H7 (cell line): ENCODE measurements at places on chromosomes 3 and 15. TPM values are rescaled to one million over a fixed set of nuclear protein-coding genes. Genes with fewer than 3 reads are reported as not detected.
A peak's percentile ranks its signal among the peaks of the same experiment; 100 is the strongest.

Gene PSTPIP1
- total RNA-seq = 0.21 and 1.3 TPM in 2 replicates

Gene NR2E3
- 0.14 and 0.33 TPM in 2 replicates for total RNA-seq

Gene CASR
- 0.10 and 0.15 TPM in 2 replicates for total RNA-seq

Gene SAMD7
- not detected in 2 replicates for total RNA-seq

DNA sequence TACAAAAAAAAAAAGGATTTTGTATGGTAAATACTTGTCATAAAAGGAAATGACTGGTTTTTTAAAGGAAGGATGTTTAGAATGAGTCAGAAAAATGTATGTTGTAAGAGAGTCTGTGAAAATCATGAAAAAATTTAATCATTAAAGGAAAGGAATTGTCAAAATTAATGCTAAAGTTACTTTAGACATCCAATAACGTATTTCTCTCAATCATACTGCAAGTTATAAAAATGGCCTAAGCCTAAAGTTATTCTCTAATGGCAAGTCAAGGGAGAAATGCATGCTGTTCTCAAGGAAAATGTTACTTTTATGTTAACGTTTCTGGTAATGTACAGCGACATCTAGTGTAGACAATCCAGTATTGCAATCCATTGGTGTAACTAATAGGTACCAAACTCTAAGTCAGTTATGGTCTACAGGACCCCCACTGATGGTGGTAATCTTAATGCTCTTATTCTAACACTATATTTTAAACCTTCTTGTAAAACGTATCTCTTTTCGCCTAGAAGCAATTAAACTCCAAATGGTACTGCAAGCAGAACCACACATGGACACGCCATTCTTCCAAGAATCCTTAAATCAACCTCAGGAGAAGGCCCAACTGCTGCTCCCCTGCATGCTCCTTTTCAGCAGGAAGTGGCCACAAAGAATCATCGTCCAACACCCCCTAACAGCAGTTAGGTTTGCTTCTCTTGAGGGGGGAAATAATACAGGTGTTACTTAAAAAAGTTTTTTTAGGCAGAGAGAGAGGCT lies 35.2 kb downstream of the NCEH1 start:
- DNase-seq = peak; percentile 46

GRCh38 chr3:187641320-187642016 lies 28.7 kb downstream of the SST start:
- DNase-seq = no peak

DNA sequence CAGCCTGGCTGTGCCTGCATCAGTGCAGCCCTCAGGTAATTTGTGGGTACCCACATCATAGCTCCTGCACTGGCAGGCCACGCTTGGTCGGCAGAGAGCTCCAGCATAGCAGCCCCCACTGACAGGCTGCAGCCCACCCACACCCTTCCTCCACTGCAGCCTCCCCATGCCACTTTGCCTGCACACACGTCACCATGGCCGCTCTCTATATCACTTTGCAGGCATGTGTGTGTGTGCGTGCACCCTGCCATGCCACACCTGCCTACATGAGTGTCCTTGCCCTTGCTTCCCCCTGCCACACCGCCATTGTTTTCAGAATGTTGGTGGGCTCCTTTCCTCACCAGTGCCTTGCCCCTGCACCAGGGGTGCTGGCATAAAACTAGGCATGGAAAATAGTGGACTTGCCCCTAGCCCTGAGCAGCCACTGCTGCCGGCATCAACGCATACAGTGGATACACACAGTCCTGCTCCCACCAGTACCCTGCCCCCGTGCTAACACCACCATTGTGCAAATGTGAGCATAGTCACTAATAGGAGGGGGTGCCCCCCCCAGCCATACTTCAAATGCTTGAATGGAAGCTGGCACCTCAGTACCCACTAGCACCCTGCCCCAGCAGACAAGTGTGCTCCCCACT lies 278.7 kb upstream of the MANF start:
- DNase-seq = no peak

Gene ARGFX
- not detected in 2 replicates for total RNA-seq

Gene TM4SF4
- not detected in 2 replicates for total RNA-seq

GRCh38 chr15:91238644-91239425 lies 138.8 kb downstream of the SV2B start:
- DNase-seq = no peak

Gene PLA2G4D
- total RNA-seq = 0.11 and 0.17 TPM in 2 replicates

DNA sequence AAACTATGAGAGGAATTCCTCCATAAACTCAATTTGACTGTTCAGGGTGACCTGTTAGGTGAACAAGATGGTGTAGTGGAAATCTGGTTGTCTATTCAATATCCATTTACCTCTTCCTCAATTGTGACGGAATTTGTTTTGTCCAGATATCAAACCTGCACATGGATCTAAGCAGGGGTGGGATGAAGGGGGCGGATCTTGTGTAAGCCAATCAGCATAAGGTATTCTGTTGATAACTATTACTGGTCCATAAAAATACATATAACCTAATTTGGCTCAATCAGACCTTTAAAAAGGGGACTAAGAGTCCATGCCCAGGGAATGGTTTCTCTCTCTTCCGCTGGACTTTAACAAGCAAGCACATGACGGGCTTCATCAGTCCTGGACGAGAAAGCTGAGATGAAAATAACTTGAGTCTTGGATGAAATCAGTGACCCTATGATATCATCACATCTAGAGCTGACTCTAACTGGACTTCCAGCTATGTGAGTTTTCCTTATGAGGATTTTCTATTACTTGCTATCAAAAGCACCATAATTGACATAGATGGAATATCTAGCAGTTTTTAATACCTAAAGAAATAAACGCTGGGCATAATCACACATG lies 5.7 kb upstream of the POPDC2 start:
- DNase-seq = no peak

DNA sequence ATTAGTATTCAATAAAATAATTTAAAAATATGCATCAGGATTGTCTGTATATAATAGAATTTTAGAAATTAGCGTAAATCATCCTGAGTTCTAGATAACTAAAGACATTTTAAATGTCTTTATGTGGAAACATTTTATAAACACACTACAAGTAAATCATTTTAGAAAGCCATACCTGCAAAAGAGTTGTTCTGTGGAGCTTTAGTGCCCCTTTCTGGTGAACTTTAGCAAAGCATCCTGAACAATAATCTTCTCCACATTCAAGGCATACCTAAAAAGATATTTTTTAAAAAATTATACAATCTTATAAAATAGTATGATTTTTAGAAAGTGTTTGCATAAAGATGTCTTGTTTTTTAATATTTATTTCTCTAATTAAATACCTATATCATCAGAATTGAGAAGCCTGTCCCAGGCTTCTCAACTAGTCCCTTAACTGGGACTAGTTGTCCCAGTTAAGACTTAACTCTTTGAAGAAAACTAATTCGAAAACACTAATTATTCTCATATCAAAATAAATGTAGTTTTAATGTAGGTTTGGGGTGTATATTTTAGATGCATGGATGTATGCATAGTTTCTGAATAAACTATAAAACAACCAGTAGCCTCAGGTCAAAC lies 29.7 kb downstream of the ZBBX start:
- DNase-seq = no peak

Gene WDR93
- total RNA-seq = not detected in 2 replicates

GRCh38 chr3:45606991-45607712 lies 12.6 kb downstream of the LIMD1 start:
- no peak for DNase-seq

DNA sequence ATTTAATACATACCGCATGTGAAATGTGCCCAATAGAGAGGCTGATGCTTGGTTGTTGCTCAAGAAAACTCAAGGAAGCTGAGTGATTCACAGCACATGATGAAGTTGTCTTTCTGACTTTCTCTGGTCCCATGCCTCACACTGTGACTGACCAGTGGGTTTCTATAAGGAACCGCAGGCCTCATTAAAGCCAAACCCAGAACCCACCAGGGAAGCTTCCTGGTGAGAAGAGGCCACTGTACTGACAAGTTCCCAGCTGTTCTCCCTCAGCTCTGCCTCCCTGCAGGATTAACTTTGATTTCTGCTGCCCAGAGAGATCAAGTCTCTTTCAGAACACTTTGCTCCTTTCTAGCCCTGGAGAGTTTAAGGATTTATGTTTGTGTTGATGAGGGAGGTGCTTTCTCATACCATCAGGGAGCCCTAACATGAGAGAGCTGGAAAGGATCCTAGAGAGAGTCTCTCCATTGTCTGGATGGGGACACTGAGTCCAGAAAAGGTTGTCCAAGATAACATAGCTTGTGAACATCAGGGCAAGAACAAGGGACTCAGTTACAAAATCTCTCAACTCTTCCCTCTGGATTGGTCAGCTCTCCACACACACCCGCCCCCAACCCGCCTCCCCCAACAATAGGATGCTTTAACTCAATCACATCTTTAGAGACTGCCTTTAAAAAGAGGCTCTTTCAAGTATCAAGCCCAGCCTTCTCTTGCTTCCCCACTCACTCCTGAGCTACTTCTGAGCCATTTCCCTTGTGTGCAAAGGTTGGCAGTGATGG lies 303.2 kb upstream of the TLE3 start:
- DNase-seq = no peak

DNA sequence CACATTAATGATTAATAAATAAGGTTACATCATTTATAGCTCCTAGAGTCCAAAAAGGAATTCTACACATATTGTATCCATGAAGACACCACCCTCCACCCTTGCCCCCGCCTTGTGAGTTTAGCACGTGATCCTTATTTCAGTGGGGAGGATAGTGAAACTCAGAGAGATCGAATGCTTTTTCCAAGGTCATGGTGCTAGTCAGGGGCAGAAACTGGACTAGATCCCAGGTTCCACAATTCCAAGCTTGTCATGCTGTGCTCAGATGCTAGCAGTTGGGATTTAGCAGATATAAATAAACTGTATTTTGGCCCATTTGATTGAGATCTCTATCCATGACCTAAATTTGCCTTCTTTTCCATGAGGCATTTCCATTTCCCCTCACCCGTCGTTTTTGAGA lies 227.4 kb upstream of the THRB start:
- no peak for DNase-seq

Gene PBRM1
- 29.1 and 39.6 TPM in 2 replicates for total RNA-seq

DNA sequence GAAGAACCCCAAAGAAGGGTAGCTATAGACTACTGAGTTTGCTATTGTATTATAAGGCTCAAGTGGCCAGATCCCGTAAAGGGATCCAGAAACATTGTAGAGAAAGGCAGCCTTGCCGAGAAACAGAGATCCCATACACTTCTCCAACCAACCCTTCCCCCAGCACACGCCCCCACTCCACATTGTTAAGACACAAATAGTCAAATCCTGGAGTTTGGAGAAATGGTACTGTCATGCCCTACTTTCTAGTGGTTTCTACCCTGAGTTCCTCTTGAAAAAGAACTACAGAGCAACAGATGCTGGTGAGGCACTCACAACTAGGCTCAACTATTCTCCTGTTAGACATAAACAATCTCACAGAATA lies 33.2 kb downstream of the B4GALT4 start:
- DNase-seq = no peak

Gene ZNF660
- total RNA-seq = 2.6 and 4.2 TPM in 2 replicates

Gene GABRR3
- not detected in 2 replicates for total RNA-seq

Gene LTK
- total RNA-seq = 0.07 and 0.15 TPM in 2 replicates

Gene C3orf22
- not detected in 2 replicates for total RNA-seq

Gene GHSR
- total RNA-seq = not detected in 2 replicates

DNA sequence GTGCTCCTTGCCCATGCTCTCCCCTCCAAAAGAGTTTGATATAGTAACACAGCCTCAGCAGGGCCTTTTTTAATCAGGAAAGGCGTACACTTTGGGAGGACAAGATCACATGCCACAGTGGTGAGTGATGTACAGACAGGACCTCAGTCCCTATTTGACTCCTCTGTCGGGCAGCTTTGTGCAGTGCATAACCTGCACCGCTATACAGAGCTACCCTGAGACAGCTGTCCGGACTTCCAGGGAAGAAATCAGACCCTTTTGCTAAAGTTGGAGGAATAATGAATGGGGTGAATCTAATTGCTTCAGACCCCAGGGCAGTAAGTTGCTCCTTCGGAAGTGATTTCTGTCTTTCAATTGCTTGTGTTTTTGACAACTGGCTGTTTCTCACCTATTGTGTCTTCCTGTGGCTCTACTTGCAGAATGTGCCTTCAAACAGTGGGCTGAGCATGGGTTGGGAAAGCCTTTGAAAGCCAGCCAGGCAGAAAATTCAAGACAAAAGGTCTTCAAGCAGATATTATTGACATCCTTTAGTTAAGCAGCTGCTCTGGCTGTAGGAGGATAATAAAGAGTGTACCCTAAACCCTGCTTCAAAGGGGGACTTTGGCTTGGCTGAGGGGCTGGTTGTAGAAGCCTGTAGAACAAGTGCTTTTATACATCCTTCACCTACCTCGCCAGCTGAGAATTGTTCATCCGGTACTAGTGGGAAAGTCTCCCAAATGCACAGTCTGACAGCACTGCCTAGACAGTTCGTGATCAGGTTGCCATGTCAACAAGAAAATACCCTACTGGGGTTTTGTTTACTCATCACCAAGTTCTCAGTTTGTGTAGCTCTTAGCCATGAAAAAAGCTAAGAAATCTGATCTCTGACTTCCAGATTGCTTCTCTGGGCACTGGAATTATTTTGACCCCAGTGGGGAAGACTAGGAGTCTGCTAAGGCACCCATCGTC lies 35.1 kb downstream of the SNTN start:
- no peak for DNase-seq

DNA sequence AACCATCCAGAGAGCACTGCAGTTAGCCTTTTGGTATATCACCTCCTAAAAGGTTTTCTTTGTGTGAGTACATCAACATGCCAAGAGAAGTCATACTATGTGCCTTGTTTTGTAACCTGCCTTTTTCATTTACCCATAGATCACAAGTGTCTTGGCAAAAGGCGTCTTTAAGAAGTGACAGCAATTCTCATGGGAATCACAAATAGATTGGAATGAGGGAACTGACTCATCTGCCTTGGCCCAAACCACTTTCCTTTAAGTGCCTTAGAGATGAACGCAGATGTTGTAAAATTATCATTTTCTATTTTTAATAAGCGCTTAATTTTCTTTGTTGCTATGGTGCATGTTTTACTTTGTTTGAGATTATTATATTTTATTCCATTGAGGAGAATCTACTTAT lies 20.7 kb upstream of the POMGNT2 start:
- DNase-seq = no peak

Gene SIAH2
- 35.8 and 54.8 TPM in 2 replicates for total RNA-seq

- no peak for DNase-seq
These were observed 157.7 kb downstream of the SMAD6 start for GRCh38 chr15:66859688-66860253.

- no peak for DNase-seq
These were observed 282.6 kb downstream of the VPS13C start for GRCh38 chr15:61777689-61778088.

Gene CYP1A2
- total RNA-seq = not detected in 2 replicates

DNA sequence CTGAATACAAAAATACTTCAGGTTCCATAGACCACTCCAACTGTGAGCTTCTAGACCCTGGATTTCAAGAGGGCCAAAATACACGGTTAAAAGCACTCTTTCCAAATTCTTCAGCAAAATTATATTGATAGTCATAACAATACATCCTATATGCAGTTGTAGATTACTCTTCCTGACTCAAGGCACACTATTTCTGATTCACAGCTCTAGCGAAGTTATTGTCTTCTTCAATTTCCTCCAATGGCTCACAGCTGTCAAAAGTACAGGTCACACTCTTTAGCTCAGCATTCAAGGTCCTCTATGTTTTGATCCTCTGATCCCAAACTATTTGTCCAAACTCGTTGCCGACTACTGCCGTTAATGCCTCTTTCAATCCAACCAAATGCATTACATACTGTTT lies 13.5 kb upstream of the CCDC80 start:
- DNase-seq = no peak

Gene NLGN1
- total RNA-seq = 7.1 and 8.8 TPM in 2 replicates

Gene ZNF860
- total RNA-seq = 0.85 and 1.5 TPM in 2 replicates
